ENCODE measurements at places on chromosomes 6 and 20.
A peak's percentile ranks its signal among the peaks of the same experiment; 100 is the strongest.

GRCh38 chr6:40387871-40388264 is 199.3 kb downstream of the LRFN2 start:
- DNase-seq, result no peak

DNA sequence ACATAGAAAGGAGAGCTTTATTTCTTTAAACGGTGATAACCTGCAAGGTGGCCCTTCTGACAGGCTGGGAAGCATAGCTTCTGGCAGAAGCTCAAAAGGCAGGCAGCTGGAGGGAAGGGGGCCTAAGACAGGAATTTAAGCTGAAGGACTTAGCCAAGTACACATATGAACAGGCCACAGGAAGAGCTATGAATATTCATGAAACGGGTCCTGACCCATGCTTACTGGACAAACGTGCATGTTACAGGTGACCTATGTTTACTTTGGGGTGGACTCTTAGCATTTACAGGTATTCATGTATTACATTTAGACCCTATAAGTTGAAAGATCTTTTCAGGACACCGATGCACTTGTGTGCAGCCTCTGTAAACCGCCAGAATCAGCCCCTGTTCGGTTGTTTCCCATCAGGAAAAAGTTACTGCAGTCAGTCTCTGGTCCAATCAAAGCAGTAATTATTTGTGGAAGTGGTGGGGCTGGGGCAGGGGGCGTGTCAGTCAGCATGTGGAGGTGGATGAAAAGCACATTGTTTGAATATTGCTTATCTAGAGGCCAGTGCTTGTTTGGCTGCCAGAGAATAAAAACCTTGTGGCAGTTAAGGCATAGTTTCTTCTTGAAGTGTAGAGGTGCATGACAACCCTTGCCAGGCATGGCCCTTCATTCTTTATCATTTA is 2.9 kb upstream of the GZF1 start:
- no peak for DNase-seq

DNA sequence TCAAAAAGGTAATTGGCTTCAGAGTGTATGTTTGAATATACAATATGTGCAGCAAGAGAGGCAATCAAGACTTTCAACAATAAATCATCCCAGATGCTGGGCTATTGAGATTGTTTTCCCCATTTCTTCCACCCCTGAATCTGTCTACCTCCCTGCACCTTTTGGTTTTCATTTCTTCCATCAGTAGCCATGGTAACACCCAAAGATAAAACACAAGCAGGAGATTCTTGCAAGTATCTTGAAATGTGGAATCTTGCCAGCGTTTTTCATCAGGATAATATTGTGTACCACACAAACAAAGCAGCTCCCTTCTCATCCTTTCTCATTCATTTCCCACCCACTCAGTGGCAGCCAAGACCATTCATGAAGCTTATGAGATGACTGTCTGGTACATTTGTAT is 73.0 kb upstream of the NRSN1 start:
- no peak for DNase-seq

DNA sequence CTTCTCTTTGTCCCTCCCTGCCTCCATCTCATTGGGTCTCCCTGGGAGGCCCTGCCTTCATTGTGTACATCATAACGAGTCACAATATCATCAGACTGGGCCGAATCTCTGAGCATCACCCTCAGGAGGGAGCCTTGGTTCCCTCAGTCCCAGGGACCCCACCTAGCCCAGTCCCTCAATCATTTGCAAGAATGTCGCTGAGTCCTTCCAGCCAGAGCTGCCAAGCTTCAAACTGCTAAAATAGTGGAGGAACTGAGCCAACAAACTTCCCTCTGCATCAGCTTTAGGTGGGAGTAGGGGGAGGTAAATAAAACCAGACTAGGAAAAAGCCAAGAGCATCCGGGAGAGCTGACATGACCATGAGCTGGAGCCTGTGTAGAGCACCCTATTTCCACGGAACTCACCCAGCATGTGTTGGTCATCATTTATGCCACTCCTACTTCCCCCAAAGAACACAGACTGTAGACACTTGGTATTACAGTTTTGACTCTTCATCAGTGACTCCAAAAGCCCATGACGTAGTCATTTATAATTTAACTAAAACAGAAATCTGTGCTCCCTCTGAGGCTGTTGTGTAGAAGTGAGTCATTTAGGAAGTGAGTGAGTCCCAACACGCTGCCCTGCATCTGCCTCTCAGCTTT is 28.8 kb upstream of the IL17A start:
- no peak for DNase-seq

GRCh38 chr6:89980353-89980752 is 86.1 kb downstream of the GJA10 start:
- DNase-seq, result no peak

DNA sequence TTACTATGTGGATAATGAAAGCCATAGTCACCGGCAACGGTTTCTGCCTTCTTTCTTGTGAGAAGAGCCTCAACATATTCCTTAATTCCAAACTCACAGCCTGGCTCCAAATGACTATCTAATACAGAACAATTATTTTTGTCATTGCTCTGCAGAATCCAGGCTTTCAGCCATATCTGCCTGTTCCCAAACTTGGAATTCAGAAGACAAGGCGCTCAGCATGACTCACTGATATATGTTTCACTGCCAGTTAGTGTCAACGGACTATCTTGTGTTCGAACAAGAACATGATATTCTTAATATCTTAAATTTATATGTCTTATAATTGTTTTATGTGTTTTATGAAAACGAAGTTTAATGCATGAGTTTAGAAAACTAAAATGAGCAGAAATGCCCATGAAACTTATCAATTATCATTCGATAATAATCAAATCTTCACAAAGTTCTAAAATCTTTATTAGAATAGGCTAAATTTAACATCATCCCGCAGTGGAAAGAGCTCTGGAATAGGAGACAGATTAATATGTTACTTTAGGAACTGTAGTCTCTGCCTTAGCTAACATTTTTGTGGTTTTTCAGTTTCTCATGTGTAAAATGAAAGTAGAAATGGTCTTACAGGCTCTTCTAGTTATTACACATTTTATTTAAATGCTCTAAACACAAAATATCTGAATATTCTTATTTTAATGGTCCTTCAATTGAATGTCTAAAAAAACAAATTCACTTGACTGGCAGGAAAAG is 669.3 kb upstream of the GJE1 start:
- DNase-seq, result no peak

- no peak for DNase-seq
Observed at GRCh38 chr6:66623050-66623449, 916.0 kb upstream of the EYS start.

DNA sequence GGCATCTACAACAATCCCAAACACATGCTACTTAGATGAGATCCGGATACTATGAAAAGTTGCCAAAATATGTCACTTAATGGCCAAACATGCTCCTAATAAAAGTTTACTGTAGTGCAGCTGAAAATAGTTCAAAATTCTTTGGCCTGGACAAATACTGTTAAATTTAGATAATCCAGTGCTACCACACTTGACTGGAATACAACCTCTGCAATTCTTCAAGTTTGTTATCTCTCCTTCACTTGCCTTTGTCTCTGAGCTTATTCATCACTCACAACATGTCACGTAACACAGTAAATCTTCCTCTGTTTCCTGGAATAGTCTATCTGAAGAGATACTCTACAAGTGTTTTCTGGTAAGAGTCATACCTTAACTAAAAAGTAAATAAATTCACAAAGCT is 10.5 kb upstream of the PLN start:
- DNase-seq, result no peak

- DNase-seq, result no peak
Observed at GRCh38 chr6:57162516-57162915, 9.6 kb upstream of the BAG2 start.

DNA sequence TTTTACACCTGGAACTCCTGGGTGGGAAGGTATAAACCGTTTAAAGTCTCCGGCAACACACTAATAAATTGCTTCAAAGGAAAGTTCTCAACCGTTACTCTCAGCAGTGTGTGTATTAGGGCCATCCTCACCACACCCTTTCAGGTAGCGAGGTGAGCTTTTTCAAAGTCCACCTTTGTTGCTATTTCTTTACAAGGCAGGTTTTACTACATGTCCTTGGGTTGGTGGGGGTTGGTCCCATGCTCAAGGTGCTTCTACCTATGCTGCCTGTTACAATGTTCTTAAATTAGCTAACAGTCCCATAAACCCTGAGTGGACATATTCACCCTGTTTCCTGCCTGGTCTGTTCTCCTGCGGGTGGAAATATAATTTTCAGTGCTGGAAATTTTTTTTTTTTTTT is 13.2 kb upstream of the OSER1 start:
- no peak for DNase-seq

- no peak for DNase-seq
Observed at GRCh38 chr6:71402096-71402495, 113.5 kb downstream of the OGFRL1 start.

DNA sequence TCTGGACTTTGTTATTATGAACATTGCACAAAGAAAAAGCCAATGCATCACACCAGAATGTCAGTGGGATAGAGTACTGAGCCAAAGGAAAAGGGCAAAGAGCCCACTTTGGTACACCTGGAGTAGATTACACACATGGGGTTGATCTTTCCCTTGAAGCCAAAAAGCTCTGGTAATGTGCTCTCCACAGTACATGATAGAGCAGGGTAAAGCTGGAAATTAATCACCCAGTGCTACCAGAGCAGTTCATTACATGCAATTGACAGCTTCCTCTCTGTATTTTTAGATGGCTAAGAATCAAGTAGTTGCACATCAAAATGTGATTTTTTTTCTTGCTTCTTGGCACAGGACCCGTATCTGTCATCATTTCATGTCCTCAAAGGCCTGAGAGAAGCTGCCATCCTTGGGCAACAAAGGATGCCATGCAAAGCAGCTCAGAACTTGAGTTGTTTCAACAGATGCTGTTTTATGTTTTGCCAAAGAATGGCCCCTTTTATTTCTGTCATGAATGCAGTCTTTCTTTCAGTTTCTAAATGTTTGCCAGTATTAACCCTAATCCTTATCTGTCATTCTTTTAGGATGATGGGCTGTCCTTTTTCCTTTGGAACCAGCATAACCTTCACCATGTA is 88.1 kb downstream of the HDGFL1 start:
- no peak for DNase-seq

DNA sequence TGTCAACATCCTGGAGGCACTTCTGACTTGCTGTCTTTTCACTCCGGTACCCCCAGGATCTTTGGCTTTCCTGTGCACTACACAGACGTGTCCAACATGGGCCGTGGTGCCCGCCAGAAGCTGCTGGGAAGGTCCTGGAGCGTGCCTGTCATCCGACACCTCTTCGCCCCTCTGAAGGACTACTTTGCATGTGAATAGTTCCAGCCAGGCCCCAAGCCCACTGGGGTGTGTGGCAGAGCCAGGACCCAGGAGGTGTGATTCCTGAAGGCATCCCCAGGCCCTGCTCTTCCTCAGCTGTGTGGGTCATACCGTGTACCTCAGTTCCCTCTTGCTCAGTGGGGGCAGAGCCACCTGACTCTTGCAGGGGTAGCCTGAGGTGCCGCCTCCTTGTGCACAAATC is 12.0 kb upstream of the MAPRE1 start:
- DNase-seq, result no peak

- no peak for DNase-seq
Observed at GRCh38 chr6:21393441-21394165, 199.9 kb upstream of the SOX4 start.

DNA sequence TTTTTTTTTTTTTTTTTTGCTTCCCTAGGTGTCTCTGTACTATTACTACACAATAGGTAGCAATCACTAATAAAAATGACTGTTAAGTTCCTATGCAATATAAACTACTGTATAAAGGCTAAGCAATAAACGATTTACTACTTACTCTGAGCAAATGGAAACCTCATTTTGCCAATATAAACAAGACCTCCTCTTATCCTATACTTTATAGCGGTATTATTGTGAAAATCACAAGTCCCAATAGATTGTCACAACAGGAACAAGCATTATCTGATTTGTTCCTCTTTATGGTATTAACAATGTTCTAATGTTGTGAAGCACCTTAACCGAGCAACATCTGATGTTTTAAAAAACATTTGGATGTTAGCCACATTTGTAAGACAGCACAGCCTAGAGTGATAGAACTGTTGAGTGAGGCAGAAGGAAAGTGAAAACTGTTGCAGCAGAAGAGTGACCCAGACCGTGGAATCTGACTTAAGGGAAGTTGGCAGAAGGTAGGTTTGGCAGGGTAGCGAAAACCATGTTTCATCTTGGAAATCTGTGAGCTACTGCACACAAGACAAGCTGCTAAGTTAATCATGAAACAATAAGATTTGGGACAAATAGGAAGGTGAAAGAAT is 94.2 kb downstream of the MYLK4 start:
- no peak for DNase-seq

DNA sequence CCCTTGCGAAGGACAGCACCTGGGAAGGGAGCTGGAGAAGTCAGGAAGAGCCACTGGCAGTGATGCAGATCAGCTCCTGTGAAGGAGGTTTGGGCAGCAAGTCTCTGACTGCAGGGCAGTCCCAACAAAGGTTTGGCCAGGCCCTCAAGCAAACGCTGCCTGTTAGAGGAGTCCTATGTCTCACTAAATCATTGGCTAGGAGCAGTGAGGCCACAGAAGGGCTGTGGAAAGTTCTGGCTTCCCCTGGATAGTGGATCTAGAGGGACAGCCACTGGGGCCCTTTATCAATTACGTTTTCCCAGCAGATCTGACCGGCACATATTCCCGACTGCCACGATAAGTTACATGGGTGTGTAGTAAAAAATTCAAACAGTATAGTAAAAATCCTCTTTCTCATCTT is 2.5 kb downstream of the TTPAL start:
- no peak for DNase-seq

DNA sequence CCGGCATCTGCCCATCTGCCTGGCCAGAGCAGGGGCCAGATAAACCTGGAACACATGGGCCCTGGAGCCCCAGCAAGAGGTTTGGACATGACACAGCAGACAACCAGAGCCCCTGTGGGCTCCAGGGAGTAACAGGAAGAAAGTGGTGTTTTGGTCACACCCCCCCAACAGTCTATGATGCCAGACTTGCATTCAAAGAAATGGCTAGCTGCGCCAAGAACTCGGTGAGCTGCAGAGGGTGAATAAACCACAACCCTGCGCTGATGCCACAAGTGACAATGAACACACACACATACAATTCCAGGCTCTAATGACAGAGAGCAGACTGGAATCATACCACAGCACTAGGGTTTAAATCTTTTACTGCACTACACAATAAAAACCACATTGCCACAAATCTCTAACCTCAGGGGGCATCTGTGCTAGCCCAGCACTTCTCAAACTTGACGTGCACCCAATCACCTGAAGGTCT is 34.0 kb downstream of the TRERF1 start:
- DNase-seq, result peak; percentile 33

DNA sequence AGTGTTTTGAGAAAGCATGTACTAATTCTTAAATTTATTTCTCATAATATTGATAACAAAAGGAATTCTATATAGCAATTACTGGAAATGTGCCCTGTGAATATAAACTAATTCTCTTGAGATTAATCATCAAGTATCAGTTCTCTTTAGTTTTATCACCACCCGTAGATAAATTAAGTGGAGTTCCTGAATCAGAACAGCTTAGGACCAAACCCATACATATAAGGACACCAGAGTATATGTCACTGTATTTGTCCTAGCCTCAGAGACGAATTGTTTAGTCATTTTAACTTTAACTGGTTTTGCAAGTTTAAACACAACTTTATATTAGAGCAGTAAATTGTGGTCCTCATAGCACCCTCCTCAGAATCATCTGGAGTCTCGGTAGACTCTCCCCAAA is 572.0 kb downstream of the UTRN start:
- DNase-seq, result no peak

- no peak for DNase-seq
Observed at GRCh38 chr6:13203145-13203544, 125.2 kb downstream of the TBC1D7 start.

GRCh38 chr6:137910424-137910834 is 43.4 kb downstream of the TNFAIP3 start:
- no peak for DNase-seq
